ENCODE measurements at places on chromosomes 7 and 10. TPM values are rescaled to one million over a fixed set of nuclear protein-coding genes. Genes with fewer than 3 reads are reported as not detected.

DNA sequence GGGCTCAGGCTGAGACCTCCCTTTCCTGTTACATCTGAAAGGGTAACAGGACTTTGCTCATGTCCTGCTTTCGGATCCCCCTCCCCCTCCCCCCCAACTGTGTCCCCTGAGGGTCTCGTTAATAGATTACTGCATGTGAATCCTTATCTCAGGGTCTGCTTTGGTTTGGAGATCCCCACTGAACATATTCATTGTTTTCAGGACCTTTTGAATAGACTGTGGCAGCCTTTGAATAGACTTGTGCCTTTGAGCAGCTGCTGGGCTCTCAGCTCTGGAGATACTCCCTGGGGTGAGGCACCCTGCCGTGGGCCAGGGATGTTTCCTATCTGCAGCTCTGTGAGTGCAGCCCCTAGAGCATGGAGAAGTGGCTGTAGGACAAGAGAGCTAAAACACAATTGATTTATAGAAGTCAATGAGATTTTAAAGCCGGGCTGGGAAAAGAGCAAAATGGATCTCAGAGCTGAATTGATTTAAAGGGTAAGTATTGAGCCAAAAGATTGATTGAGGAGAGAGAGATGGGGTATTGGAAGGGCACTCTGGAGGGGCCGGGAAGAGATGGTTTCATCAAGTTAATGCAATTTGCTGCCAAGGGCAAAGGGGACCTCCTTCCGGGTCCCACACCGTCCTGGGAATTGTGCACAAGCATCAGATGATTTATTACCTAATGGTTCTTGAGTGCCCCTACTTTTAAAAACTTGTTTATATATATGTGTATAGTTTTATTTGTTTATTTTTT lies 9.9 kb downstream of the ARHGAP22 start:
- DNase-seq, result no peak

GRCh38 chr10:50312464-50313437 lies 61.4 kb upstream of the ASAH2 start:
- DNase-seq, result no peak

Gene FAM25C
- polyA plus RNA-seq, result not detected

Gene CC2D2B
- polyA plus RNA-seq, result 3.3 TPM

- no peak for DNase-seq
These were observed 6.9 kb downstream of the KMT2E start for GRCh38 chr7:105020926-105021325.

Measured in left kidney (tissue), 8 donors.